Cardiac muscle cell (in vitro differentiated cells and primary cell): ENCODE measurements at places on chromosomes 4 and X. TPM values are rescaled to one million over a fixed set of nuclear protein-coding genes. Genes with fewer than 3 reads are reported as not detected.

- DNase-seq: no peak
These were observed 813.8 kb upstream of the HTR2C start for GRCh38 chrX:113770071-113770470.

Gene PPP1R2C
- not detected in 2 replicates for polyA plus RNA-seq

- DNase-seq: no peak
These were observed 69.3 kb upstream of the TTC29 start for GRCh38 chr4:147014946-147015345.

DNA sequence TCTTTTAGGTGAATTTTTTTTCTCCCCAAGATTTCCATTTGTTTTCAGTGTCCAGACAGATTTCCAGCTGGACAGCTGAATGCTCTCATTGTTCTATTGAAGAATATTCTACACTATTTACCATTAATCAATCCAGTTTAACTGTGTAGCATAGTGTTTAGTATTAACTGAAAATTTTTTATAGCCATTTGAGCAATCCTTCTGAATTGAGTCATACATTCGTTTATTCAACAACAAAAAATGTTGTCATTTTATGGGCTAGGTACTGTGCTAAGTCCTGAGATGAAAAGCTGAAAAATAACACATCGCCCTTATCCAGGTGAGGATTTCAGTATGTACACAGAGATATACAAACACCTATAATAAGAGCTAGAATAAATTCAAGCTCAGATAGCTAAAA is 223.3 kb downstream of the COL25A1 start:
- no peak for DNase-seq

GRCh38 chr4:21964762-21965319 is 16.3 kb upstream of the KCNIP4 start:
- no peak for DNase-seq

Gene KDR
- 41.7 and 55.6 TPM in 2 replicates for polyA plus RNA-seq

DNA sequence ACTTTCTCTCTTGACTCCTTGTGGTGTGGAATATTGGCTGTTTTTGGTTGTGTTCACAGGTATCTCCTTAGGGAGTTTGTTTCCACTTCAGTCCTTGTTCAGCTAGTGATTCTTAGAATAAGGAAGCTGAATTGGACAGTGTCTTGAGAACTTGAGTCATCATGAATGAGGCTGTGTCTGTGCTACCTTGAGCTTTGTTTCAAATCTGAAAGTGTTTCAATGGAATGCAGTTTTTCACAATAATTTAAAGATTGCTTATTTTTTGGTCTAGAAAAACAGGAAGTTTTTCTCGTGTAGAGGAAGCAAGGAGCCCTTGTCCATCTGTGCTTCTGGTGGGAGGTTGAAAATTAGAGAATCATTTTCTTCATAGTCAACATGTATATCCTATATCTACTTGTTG is 76.5 kb downstream of the ZNF518B start:
- peak; percentile 6 for DNase-seq

DNA sequence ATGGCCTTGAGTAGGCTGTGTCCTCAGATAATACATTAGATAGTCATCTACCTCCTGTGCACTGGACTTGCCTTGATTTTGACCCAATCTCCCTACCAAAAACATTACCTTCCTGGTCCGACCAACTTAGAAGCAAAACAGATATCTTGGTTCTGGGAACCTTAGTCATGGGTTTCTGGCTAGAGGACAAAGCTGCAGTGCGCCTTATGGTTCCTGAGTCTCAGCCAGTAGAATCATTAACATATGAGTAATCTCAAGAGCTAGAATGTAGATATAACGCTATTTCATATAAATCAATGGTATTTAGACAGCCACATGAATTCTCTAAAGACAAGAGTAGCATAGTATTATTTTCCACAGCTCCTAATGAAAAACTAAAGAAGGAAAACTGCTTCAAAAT is 83.1 kb downstream of the GRIA3 start:
- peak; percentile 0 for DNase-seq

DNA sequence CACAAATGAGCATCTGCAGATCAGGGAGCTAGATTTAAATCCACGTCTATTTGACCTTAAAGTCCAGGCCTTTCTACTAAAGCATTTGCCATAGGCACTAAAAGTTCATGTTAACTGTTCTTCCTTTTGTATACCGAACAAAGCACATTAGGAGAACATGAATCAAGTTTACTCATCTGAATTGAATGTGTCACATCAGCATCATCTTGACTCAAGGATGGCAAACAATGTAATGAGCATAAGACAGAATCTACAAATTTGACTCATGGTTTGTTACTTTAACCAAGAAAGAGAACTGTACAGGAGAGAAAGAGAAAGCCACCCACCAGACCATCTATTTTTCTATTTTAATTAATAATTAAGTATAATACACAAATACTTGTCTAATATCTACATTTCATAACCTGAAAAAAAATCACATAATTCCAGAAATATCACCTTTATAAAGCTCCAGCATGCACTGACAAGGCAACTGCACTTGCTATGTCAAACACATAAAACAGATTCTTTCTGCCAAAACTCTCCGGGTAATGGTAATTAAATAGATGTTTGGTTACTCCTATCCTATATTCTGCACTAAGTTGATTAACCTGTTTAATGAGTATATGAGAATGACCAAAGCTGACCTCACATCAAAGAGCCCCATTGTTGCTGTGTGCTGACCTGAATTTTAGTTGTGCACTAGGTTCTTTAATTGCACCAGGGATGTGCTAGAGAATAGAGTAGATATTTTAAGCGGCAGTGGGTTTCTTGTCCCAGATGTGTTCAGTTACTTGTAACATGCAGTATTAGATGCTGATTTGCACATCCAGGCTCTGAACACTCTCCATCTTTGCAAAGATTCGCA is 42.5 kb upstream of the LEF1 start:
- DNase-seq: no peak

- no peak for DNase-seq
These were observed 49.7 kb downstream of the NELFA start for GRCh38 chr4:1959104-1959384.

DNA sequence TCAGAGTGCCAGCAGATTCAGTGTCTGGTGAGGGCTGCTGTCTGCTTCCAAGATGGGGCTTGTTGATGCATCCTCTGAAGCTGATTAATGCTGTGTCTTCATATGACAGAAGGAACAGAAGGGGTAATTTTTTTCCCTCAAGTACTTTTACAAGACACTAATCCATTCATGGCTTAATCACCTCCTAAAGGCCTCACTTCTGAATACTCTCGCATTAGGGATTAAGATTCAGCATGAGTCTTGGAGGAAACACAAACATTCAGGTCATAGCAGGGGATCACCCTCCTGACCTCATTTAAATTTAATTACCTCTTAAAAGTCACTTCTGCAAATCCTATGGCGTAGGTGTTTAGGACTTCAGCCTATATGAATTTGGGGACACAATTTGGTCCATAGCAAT is 1145.5 kb upstream of the PCDH10 start:
- DNase-seq: no peak

- DNase-seq: no peak
These were observed 61.6 kb downstream of the STX18 start for GRCh38 chr4:4480205-4480604.

GRCh38 chr4:1411436-1412375 is 5.5 kb upstream of the NKX1-1 start:
- DNase-seq: no peak

DNA sequence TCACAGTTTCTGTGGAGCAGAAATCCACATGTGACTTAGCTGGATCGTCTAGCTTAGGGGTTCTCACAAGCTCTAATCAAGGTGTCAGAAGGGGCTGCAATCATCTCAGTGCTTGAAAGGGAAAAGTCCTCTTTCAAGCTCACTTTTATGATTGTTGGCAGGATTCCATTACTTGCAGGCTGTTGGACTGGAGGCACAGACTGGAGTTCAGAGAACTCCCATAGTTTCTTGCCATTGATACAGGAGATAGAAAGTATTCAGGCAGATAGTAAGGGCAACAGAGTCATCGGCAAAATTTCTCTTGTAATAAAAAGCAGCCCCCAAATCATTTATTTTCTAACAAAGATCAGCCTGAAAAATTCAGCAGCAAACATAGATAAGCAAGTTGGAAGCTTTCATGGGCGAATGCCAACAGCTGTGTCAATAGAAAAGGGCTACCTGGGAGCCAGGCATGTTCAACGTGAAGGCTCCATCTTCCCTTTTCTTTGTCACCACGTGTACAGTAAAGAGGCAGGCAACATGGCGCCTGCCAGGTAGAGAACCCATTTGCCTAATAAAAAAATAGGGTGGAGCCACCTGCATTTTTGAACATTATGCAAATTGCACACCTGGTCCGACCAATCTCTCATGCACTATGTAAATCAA is 64.4 kb downstream of the CXCL13 start:
- peak; percentile 4 for DNase-seq

DNA sequence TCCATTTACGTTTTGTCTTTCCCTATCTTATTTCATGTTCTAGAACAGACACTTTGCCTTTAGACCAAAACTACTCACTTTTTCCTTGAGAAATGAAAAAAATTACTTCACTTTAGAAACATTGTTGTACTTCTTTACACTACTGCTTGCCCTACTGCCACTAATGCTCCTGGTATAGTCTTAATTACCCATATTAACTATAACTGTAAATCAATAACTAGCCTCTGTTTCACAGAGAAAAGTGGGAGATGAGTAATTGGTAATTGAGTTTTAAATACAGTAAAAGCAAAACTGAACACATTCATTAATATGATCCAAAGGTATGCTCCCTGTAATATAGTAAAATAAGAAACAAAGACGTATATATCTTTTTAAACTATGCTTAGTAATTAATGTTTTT is 111.1 kb upstream of the JADE1 start:
- DNase-seq: no peak

DNA sequence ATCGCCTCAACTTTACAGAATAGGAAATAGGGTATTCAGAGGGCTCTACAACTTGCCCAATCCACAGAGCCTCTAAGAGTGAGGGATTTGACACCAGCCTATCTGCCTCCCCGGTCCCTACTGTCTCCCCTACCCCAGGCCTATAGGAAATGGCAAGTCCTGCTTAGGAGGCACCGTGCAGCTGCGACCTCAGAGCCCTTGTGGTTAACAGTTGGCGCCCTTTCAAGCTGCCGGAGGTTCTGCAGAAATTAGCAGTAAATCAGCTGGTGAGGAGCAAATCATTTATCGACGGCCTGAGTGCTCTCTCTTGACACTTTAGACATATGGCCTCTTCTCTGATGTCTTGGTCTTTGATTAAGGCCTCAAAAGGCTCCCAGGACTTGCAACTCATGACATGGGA is 96.9 kb downstream of the CLNK start:
- DNase-seq: no peak

Gene SPCS3
- polyA plus RNA-seq: 39.0 and 39.2 TPM in 2 replicates

Gene RAB33A
- polyA plus RNA-seq: 1.9 and 7.2 TPM in 2 replicates

- DNase-seq: peak; percentile 24
These were observed 83.8 kb upstream of the HHIP start for GRCh38 chr4:144562019-144562705.
